NCI-H1436 treated with DMSO at 0.1 percent for 48 hours (cell line): ENCODE measurements at places on chromosomes 1 and 21.

GRCh38 chr1:153415850-153416570 is at the start of gene S100A7A:
S100A7A (plus strand) TSS chr1:153416520; CDS start chr1:153418083, 1,563 bp downstream.
- no peak for DNase-seq

DNA sequence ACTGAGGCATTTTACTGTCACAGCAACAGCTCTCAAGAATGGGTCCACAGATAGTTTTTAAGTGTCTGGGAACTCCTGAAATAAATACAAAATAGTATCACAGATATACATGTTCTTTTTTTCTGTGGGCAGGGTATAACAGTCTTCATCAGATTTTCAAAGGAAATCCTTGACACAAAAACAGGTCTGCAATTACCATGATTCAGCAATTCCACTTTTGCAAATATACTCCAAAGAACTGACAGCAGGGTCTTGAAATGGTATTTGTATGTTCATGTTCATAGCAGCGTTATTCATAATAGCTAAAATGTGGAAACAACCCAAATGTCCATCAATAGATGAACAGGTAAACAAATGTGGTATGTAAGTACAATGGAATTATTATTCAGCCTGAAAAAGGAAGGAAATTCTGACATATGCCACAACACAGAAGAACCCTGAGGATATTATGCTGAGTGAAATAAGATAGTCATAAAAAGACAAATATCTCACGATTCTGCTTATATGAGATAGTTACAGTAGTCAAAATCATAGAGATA is 85.0 kb downstream of the EPS15 start:
- DNase-seq = no peak

DNA sequence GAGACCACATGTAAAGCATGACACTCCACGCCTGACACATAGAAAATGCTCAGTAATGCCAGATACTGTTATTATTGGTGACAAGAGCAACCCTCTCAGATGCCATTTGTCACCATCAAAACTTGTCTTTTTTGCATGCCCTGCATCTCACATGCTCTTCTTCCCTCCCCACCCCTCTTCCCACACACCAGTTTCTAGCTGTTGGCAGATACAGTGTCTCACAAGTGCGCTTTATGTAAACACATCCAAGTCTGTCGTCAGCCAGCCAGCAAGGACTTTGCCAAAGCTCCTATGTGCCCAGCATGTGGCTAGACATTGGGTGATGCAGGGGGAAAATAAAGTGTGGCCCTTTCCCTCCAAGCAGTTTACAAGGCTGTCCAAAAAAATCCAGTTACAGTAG is 44.9 kb upstream of the EPHA8 start:
- DNase-seq = no peak

DNA sequence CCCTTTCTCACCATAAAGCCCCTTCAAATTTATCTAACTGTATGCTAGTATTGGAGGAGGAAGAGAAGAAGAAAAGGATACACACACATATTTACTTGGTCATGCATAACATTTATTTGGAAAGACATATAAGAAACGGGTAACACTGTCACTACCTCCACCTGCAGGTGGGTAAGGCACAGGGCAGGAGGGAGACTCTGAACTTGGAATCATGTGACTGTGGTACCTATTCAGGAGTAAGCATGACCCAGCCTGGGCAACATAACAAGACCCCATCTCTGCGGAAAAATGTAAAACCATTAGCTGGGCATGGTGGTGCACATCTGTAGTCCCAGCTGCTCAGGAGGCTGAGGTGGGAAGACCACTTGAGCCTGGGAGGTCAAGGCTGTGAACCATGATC is 1.4 kb upstream of the PADI6 start:
- DNase-seq = no peak

GRCh38 chr1:214270097-214270650 is 10.8 kb upstream of the SMYD2 start:
- no peak for DNase-seq

GRCh38 chr21:29360799-29361765 is 62.4 kb downstream of the BACH1 start:
- DNase-seq = no peak

- no peak for DNase-seq
Observed at GRCh38 chr1:42845193-42845592, 1.2 kb upstream of the ZNF691 start.

- no peak for DNase-seq
Observed at GRCh38 chr1:178614286-178614685, 101.4 kb downstream of the TEX35 start.

DNA sequence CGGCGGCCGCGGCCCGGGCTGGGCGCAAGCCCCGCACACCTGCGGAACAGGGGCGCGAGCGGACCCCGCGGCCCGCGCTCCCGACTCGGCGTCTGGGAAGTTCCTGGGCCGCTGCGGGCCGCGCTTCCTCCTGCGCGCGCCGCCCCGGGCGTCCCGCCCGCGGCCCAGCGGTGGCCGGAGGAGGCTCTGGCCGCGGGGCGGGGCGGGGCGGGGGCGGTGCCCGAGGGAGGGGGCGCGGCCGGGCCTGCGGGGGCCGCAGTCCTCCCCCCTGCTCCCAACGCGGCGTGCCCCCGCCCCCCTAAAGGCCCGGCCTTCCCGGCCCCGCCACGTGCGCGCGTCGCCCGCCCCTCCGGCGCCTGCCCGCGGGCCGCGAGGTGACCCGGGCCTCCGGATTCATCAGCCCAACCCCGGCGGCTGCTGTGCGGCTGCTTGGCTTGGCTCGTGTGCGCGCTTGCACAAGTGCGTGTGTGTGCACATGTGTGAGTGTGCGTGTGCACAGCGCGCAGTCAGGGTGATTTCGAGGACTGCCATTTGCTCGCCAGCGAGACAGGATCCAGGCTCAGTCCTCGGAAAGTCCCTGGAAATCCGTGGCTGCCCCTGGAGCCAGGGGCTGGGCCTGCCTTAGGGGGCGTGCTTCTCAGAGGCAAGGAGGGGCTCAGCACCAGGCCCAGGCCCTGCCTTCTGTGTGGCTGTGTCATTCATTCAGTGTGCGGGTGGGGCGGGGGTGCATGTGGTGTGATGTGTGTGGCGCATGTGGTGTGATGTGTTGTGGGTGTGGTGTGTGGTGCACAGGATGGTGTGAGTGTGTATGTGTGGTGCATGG is at the start of gene C2CD2:
Gene C2CD2, minus strand, starts transcription at position 188 of the 823 bp plus-strand sequence. CDS start 370 bp downstream, outside the sequence.
- no peak for DNase-seq

DNA sequence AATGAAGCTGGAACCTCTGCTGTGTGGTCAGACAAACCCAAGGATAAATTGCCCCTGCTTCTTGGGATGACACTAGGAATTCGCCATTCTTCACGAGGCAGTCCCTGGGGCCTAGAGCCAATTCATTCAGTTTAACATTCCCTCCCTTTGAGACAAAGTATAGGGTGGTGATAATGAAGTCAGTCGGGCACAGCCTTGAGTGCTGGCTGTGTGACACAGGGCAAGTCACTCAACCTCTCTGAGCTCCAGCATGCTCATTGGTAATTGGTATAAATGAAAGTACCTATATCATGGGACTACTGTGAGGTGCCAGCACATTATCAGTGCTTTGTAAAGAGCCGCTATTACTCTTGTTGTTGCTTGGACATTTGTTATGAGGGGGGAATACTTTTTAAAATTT is 64.9 kb upstream of the DIRAS3 start:
- no peak for DNase-seq

DNA sequence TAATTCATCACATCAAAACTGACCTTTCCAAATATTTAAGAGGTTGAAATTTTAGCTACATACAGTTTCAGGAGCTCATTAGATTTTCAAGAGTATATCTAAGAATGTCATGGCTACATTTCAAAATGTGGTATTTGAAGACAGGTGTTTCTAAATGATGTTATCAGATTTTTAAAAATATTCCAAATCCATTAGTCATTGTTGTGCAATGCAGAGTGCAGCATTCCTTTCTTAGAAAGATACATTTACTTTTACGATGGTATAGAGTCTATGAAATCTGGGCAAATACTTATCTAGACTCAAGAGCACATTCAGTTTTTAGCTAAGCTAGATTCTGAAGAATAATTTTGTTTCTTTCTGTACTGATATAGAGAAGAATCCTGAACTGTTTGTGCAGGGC is 230.3 kb downstream of the CHRM3 start:
- no peak for DNase-seq

DNA sequence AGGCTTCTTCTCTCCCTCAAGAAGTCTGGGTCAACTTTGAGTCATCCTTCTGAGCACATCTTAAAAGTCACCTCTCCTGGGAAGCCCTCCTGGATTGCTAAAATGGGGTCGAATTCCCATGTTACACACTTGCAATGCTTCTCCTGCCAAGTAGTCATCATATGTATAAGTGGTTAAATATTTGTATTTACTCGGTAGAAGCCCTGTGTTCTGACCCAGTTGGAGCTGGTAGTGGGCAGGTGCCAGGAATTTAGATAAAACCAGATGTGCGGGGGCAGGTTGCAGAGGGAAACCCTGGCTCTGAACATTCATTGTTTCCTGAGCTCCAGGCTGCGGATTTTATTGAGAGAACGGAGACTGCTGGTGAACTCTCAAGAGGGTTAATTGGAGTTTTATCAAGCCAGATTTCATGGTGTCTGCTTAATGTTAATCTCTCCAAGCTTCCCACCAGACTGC is 52.8 kb upstream of the RPL11 start:
- DNase-seq = no peak
